Effector memory CD8-positive, alpha-beta T cell (primary cell): ENCODE measurements at places on chromosomes 2 and 18.

DNA sequence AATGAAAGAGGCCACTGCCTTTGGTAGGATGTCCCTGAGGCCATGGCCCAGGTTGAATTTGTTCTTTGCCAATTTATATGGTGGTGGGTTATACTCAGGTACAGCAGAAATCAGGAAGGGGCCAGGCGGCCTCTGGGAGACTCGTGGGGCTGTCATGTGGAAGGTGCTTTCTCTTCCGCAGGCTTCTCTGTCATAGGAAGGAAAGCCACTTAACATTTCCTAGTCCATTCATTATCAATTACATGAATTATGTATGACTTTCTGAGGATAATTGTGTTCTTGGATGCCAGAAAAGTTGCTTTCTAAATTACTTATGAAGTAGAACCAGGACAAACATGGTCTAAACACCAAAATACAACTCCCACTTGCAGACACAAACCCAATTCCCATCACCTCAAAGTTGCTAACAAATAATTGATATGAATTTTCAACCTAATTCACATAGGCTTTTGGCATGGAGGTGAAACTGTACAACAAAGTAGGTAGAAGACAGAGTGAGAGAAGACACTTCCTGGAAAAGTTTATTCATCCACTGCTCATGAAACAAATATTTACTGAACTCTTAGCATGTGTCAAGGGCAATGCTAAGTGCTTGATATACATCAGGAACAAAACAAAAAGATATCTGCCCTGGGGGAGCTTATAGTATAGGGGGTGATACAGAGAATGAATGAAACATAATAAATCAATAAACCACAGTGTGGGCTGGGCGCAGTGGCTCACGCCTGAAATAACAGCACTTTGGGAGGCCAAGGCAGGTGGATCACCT, 50.5 kb upstream of the CHMP1B start:
- no peak overlapping the region for H3K27ac ChIP-seq
- no peaks in the 10 kb centered on the region for H3K36me3 ChIP-seq
- H3K4me1 ChIP-seq = no peaks in the 10 kb centered on the region

GRCh38 chr2:133682347-133682746, 114.1 kb upstream of the NCKAP5 start:
- no peaks in the 10 kb centered on the region for H3K36me3 ChIP-seq
- DNase-seq = no peak
- no peaks in the 10 kb centered on the region for H3K27me3 ChIP-seq

DNA sequence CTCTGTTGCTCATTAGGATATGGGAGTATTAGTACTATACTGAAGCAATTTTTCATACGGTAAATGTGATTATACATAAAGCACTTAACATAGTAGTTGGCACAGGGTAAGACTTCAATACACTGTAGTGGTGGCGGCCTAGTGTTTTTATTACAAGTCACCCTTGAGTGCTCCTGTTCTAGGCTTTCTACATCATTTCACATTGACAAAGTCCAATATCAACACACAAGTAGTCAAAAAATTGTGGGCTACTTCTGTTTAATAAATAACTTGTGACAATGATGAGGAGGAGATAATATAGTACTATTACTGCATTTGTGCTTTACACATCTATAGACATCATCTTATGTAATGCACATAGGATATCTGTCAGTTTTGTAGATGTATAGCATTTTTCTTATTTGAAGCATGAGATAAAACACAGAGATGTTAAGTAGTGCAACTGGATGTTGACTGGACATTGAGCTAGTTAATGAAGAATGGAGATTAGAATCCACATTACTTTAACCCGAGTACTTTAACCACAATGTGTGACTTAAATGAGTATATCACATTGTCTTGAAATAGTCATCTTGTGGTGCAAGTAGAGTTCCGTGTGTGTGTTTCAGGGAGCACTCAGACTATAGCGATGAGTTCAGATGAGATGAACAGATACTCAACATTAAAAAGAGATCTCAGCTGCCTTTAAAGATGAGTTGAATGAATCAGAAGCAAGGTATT, 134.8 kb downstream of the ZNF385B start:
- H3K4me3 ChIP-seq = no peak overlapping the region
- H3K36me3 ChIP-seq = no peaks in the 10 kb centered on the region
- H3K27ac ChIP-seq = no peak overlapping the region
- H3K4me1 ChIP-seq = no peaks in the 10 kb centered on the region
- no peaks in the 10 kb centered on the region for H3K27me3 ChIP-seq
- no peak for DNase-seq

- H3K4me3 ChIP-seq = no peak overlapping the region
- DNase-seq = no peak
- no peaks in the 10 kb centered on the region for H3K36me3 ChIP-seq
- no peaks in the 10 kb centered on the region for H3K4me1 ChIP-seq
- no peaks in the 10 kb centered on the region for H3K27me3 ChIP-seq
These were observed 602.4 kb upstream of the ACVR2A start for GRCh38 chr2:147242445-147242844.

DNA sequence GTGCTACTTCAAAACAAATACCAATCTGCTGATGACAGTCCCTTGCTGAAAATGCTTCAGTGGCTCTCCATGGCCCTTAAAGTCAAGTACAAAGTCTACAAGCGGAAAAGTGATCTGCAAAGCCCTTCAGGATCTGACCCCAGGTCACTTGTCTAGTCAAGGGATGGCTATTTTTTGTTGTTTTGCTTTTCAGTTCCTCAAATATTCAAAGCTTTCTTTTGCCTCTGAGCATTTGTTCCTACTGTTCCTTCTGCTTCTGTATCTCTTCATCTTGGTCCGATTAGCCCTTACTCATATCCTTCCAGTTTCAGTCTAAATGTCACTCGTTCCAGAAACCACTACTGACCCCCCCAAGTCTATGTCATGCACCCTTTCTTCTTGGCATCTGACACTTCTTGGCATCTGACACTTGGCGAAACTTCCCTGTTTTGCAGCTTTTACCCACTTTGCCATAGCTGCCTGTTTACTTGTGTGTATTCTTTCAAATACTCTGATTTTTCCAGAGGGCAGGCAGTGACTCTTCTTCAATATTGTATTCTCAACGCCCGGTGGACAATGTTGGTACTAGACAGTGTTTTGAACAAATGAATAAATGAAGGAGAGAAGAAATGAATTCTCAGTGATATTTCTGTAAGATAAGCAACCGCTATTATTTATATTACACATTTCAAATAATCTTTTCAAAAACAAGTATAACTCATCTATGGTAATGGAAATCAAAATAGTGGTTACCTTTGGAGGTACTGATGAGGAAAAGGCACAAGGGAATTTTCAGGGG, 175.9 kb upstream of the FN1 start:
- no peak overlapping the region for H3K4me3 ChIP-seq
- DNase-seq = no peak
- H3K4me1 ChIP-seq = no peaks in the 10 kb centered on the region

DNA sequence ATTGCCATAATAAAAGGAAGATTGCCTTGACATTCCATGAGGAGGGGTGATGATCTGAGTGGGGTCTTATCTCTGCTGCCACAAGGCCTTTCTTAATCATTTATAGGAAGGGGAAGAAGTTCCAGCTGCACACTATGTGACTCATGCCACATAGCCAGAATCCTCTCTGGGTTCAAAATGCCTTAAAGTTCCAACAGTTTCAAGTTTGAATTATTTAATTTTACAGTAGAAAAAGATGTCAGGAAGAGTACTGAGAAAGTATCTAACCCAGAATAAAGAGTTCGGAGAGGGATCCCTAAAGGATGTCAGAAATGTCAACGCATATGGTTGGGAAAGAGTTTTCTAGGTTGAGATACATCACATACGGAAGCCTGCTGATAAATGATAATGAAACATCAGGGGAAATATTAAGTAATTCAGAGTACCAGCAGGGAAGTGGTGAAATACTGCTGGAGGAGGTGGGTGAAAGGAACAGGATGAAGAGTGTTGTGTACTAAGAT, 999.9 kb downstream of the TSN start:
- DNase-seq = no peak
- H3K27me3 ChIP-seq = no peaks in the 10 kb centered on the region
- no peak overlapping the region for H3K4me3 ChIP-seq
- H3K36me3 ChIP-seq = no peaks in the 10 kb centered on the region
- no peaks in the 10 kb centered on the region for H3K4me1 ChIP-seq

- no peak overlapping the region for H3K4me3 ChIP-seq
- no peaks in the 10 kb centered on the region for H3K27me3 ChIP-seq
- no peaks in the 10 kb centered on the region for H3K36me3 ChIP-seq
- no peak for DNase-seq
These were observed 169.7 kb upstream of the LRP1B start for GRCh38 chr2:142300517-142300916.

DNA sequence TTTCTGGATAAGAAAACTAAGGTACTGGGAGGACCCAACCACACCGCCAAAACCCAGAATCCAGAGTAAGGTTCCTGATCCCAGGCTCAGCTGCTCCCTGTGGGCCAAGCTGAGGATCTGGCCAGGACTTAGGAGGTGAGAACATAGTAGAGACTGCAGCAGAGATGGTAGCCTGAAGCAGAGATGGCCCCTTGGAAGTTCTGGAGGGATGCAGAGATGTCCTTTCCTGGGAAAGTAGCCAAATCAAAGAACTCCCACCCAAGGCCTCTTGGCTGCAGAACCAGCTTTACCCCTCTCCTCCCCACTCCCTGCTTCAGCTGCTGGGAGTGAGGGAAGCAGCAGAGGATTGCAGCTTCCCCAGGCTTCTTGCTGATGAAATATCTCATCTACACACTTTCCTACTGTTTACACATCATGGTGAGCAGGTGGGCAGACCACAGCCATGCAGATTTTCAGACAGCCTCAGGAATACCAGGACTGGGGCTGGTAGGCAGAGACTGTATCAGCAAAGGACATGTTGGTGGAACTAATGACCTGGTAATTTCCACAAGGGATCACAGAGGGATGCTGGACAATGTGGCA, 32.7 kb downstream of the TMEM17 start:
- no peak overlapping the region for H3K4me3 ChIP-seq
- no peaks in the 10 kb centered on the region for H3K36me3 ChIP-seq
- H3K27ac ChIP-seq = peak overlapping the region; percentile 32
- H3K27me3 ChIP-seq = no peaks in the 10 kb centered on the region
- no peak for DNase-seq
- peaks cover 22% of the 10 kb centered on the region for H3K4me1 ChIP-seq

DNA sequence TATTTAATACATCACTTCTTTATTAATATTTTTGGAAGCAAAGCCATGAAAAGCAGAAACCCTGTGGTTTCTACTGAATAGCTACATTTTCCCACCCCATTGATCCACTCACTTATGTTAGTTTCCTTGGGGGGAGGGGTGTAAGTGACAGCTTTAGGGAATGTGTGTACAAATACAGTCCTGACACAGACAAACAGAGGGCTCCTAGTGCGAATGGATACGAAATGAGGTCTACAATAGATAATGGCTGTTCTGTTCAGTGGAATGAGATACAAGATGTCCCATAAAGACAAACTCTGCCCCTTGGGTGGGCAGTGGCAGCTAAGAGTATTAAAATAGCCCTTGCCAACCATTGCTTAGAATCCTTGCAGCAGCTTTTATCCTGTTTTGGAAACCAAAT, 312.9 kb downstream of the NCKAP5 start:
- no peak overlapping the region for H3K4me3 ChIP-seq
- no peaks in the 10 kb centered on the region for H3K4me1 ChIP-seq
- H3K27ac ChIP-seq = no peak overlapping the region

GRCh38 chr2:43005245-43005974, 213.0 kb upstream of the HAAO start:
- no peaks in the 10 kb centered on the region for H3K27me3 ChIP-seq
- H3K36me3 ChIP-seq = no peaks in the 10 kb centered on the region
- H3K27ac ChIP-seq = peak overlapping the region; percentile 3
- H3K4me1 ChIP-seq = peaks cover 4% of the 10 kb centered on the region
- H3K4me3 ChIP-seq = no peak overlapping the region
- DNase-seq = no peak

DNA sequence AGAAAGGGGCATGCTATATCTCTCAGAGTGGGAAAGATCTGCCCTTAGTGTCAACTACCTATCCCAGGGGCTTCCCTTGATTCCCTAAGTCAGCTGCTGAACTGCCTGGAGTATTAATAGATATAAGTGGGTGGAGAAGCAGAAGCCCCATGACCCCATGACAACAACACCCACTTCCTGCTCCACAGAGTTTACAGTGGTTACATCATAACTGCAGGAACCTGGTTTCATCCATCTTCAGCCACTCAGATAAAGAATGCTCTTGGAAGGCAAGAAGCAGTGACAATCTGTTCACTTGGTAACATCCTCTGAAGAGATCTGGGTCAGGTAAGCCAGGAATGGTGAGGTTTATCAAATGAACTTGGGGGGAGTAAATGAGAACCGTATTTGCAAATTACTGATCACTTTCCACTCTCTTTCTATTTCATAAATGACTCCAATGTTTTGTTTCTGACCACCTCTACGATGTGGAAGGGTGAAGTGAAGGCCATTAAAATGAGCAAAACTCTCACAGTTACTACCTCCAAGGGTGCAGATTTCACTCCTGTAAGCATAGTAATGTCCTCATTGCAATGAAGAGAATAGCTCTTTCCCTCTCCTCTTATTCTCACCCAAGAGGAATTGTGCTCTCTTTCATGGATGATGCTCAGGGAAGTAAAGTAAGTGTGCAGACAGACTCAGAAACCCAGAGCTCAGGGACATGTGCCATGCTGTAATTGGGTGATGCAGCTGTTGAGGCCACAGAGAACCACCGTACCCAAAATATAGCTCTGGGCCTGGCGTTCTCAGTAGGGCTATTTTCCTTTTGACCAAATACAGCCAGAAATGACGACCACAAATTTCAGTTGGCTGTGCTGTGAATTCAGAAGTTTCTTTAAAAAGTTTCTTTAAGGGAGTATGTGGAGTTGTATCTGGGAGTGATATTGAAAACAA, 192.8 kb upstream of the APCDD1 start:
- no peak overlapping the region for H3K27ac ChIP-seq
- no peaks in the 10 kb centered on the region for H3K36me3 ChIP-seq
- H3K4me3 ChIP-seq = no peak overlapping the region
- DNase-seq = no peak
- no peaks in the 10 kb centered on the region for H3K4me1 ChIP-seq
- H3K27me3 ChIP-seq = no peaks in the 10 kb centered on the region

DNA sequence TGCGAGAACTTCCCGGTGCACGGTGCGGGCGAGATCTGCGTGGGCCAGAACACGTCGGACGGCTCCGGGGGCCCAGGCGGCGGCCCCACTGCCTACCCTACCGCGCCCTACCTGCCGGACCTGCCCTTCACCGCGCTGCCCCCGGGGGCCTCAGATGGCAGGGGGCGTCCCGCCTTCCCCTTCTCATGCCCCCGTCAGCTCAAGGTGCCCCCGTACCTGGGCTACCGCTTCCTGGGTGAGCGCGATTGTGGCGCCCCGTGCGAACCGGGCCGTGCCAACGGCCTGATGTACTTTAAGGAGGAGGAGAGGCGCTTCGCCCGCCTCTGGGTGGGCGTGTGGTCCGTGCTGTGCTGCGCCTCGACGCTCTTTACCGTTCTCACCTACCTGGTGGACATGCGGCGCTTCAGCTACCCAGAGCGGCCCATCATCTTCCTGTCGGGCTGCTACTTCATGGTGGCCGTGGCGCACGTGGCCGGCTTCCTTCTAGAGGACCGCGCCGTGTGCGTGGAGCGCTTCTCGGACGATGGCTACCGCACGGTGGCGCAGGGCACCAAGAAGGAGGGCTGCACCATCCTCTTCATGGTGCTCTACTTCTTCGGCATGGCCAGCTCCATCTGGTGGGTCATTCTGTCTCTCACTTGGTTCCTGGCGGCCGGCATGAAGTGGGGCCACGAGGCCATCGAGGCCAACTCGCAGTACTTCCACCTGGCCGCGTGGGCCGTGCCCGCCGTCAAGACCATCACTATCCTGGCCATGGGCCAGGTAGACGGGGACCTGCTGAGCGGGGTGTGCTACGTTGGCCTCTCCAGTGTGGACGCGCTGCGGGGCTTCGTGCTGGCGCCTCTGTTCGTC, 1.7 kb downstream of the FZD7 start:
- DNase-seq = no peak
- H3K4me3 ChIP-seq = no peak overlapping the region
- peaks cover 12% of the 10 kb centered on the region for H3K4me1 ChIP-seq
- H3K27me3 ChIP-seq = peaks cover 17% of the 10 kb centered on the region
- H3K36me3 ChIP-seq = peaks cover 8% of the 10 kb centered on the region
- no peak overlapping the region for H3K27ac ChIP-seq
